Activated CD4-positive, alpha-beta T cell treated with anti-CD3 and anti-CD28 coated beads, Interleukin-2, Interleukin-6, amounts not matched to agents 100 ng/mL and 50 ng/mL, durations not matched to agents 16 hours and 8 hours (primary cell): ENCODE measurements at places on chromosomes 3 and 15.

- DNase-seq, result no peak
Observed at GRCh38 chr3:16520241-16520969, 6.9 kb upstream of the RFTN1 start.

GRCh38 chr3:32484436-32484835 is 18.2 kb downstream of the CMTM6 start:
- DNase-seq, result no peak

DNA sequence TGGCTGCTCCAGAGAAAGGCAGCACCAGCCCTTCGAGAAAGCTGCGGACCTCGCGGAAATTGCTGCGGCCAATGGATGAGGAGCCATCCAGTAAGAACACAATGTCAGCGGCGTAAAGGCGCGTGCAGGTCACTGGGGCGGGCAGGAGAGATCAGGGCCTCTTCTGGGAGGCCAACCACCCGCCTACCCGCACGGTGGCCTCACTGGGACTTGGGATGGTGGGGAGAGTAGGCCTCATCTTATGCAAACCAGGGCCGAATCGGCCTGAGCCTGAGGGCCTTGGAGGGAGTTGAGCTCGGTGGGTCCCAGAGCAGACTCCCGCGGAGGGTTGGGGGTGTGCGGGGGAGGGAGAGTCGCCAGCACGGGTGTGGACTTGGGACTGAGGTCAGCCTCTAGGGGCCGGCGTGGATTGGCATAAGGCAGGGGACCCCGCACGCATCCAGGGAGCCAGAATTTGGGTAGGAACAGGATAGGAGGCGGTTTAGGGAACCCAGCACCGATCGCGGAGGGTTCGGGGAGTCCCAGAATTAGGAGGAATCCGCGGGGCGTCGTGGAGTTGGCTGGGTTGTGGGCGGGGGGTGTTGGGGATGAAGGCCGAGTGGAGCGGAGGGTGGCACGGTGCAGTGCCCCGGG is 596 bp downstream of the COL7A1 start:
- DNase-seq, result no peak

DNA sequence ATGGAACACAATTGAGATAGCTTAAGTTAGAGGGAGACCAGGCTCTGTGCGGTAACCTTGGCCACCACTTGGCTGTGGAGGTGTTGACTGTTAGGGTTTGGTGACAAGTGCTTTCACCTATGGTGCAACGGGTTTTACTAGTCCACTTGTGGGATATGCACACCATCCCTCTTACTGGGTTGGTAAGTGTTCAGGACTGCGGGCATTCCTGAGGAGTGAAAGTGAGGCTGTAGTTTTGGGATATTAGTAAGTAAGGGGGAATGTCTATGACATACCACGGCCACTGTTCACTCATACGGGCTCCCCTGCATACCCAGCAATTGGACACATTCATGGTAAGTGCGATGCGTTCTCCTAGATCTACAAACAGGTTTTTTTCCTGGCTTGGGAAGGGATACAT is 8.0 kb upstream of the RAD54L2 start:
- no peak for DNase-seq

DNA sequence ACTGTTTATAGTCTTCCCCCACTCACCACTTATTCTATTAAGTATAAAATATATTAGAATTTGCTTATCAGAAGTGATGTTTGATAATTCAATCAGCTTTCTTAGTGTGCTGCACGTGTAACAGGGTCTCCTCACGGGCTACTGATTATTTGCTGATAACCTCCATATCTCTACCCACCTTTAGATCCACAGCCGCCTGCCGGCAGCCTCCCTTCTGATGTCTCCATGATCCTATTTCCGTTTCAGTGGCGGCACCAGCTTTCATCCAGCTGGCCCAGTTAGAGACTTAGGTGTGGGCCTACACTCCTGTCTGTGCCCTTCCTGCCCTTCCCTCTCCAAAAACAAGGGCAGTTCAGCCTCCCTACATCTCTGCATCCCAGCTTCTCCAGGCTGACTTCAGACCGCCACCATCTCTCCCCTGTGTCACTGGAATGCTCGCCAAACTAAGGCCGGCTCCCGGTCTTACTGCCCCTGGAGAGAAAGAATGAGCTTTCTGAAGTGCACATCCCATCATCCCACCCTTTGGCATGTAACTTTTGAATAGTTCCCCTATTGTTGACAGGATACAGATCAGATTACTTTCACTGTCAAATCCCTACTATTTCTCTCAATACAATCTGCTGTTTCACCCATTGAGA is 76.6 kb upstream of the PRTG start:
- DNase-seq, result no peak

DNA sequence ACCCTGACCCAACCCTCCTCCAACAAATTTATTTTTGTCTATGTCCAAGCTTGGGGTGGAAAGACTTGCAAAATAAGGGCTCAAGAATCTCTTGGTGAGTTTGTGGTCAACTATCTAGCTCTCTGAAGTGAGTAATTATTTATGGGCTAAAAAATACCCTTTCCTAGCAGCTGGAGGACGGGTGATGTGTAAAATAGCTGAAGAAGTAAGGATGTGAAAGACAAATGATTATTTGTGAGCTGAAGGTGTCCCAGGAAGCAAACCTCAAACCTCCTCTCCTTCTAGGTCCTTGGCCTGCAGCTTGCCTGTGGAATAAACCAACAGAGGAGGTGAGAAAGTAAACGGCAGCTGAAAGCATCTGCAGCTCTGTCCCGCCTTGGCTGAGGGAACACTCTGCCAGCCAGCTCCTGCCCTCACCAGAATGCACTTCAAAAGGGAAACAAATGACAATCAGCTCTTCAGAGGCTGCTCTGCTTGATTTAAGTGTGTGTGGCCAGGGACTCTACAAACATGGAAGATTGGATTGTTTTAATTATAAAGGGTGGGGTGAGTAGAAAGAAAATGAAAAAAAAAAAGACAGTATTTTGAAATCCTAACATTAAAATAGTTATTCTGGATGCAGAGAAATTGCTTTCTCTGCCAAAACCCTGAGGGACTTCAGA is 60.3 kb downstream of the TM4SF4 start:
- DNase-seq, result no peak

GRCh38 chr15:94021621-94022320 is 209.6 kb upstream of the MCTP2 start:
- DNase-seq, result no peak

DNA sequence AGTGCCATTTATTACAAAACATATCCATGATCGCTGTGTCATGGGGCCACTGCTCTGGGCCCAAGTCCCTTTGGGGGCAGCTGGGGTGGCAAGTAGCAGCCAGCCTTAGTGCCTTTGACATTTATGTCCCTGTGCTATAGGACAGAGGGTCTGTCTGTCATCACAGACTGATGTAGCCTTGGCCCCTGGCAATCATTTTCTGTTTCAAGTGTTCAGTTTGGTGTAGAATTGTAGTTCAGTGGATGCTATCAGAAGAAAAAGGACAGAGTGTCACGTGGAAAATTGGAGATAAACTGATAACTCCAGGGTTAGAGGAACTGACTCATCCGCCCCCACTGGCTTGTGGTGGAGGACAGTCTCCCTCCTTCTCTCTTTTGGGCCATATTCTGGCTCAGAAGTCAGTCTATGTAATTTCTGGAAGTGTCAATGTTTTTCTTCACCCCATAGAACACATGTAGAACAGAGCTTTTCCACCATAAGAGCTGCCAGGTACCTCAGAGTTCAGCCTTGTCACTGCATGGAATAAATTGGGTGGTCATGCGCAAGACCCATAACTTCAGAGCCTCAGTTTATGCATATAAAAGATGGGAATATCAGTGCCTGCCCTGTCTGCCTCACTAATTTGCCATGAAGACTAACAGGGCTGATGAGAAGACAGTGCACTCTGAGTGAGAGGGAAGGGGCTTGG is 4.5 kb upstream of the MRPS22 start:
- DNase-seq, result peak; percentile 10

GRCh38 chr3:119098619-119099222 is 47.2 kb upstream of the TEX55 start:
- DNase-seq, result peak; percentile 55

DNA sequence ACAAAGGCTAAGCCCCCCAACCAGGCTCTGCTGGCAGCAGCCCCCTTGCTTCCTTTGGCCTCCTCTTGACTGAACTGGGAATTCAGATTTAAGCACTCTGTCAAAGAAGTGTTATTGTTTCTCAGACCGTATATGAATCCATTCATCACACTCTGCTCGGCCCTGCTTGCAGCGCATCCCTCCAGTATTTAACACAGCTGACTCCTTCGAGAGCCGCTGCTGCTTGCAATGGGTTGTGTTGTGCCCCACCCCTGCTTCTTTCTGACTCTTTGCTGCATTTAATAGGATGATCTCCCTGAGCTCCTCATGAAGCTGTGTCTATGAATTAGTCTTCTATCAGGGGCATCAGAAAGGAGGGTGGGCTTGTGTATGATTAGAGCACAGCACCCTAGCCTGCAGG is 31.2 kb downstream of the C3orf20 start:
- no peak for DNase-seq

DNA sequence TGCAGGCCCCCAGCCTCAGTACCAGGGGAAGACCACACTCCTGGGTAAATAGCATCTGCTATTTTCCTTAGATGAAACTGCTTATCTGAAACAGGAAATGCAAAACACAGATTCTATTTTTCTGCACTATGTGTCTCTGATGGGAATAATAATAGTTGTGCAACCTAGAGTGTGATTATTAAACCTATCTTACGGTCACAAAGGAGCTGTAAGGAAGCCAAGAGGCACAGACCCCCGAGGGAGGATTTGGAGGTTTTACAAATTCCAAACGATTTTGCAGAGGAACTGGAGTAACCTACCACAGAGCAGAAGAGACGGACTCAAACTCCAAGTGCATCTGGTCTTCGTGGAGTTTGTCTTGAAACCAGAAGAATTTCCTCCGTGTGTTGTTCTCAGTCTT is 14.1 kb upstream of the APOD start:
- DNase-seq, result no peak

DNA sequence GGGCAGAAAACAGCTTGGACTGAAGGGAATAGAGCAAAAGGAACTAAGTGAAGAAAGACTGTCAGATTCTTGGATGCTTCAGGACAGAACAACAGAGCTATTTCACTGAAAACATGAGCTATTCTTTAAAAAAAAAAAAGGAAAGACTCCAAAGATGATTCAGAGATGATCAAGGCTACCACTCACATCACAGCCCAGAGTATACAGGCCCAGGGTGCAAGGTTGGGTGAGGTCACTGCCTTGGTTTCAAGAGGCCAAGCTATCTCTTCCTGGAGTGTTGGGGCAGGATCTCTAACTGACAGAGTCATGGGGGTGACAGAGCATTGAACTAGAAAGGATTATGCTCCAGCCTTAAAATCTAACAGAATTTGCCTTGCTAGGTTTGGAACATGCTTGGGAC is 118.1 kb downstream of the AGBL1 start:
- no peak for DNase-seq

DNA sequence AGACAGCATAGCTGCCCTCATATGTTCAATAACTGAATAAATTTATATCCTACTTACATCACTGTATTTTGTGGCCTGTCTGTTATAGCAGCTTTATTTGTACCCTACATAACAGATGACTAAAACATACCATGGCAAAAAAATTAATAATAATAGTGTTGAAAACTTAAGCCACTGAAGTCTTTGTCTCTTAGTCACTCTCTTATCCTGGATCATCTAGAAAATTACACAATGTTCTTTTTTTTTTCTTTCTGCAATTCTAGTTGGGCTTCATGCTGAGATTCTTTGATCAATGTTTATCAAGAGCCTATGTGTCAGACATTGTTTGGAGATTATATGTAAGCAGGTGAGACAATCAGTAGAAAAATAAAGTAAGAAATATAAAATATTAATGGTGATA is 519.3 kb upstream of the ARPP21 start:
- no peak for DNase-seq
